ENCODE measurements at places on chromosomes 1 and 21. TPM values are rescaled to one million over a fixed set of nuclear protein-coding genes. Genes with fewer than 3 reads are reported as not detected.
A peak's percentile ranks its signal among the peaks of the same experiment; 100 is the strongest.

SPRR3 gene
- total RNA-seq: 8.7 TPM

DNA sequence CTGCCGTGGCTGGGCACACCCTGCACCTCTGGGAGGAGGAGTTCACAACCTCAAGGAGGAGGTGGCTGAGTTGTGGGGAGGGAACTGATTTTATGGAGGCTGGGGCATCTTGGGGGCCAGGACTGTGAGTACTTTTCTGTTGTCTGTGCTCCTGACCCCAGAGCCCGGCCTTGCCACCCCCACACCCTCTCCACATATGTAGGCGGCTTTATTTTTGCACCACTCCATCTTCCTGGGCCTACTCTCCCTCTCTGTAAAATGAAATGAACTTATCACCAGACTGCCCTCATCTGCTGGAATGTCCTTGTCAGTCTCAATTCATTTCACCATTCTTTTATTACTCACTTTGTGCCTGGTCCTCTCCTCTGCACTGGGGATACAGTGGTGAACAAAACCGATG is 12.8 kb downstream of the FOXD2 start:
- no peak for DNase-seq

TP73 gene
- total RNA-seq: not detected

DNA sequence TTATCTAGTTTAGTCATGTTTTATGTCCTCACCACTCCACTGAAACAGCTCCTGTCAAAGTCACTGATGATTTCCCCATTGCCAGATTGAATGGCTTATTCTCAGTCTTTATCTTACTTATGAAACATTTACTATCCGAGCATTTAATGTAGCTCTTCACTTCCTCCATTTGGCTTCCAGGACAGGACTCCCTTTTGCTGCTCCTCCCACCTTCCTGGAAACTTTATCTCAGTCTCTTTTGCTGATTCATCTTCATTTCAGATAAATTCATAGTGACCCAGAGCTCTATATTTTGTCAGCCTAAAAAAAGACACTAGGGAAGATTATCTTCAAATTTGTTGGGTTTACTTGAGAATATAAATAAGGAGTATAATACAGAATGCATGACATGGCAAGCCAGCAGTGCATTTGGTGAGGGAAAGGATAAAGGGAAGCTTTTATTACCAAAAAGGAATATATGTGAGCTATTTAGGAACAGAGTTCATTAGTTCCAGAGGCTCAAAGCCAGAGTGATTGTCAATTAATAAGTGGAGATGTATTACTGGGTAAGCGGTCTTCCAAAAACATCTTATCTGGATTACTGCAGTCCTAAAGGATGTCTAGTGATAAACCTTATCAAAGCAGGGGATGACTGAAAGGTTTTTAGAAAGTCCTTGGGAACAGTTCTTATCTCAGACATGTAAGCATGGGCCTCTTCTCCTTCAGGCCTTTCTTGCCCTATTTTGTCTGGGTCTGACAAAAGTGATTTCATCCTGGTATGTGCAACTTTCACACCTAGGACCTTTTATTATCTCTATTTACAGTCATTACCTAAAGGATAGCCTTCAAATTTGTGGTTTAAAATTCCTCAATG is 25.6 kb downstream of the IL23R start:
- DNase-seq: peak; percentile 95

- DNase-seq: no peak
Measured at GRCh38 chr1:230185076-230186001, 118.3 kb downstream of the GALNT2 start.

TCP10L gene
- not detected for total RNA-seq

DNA sequence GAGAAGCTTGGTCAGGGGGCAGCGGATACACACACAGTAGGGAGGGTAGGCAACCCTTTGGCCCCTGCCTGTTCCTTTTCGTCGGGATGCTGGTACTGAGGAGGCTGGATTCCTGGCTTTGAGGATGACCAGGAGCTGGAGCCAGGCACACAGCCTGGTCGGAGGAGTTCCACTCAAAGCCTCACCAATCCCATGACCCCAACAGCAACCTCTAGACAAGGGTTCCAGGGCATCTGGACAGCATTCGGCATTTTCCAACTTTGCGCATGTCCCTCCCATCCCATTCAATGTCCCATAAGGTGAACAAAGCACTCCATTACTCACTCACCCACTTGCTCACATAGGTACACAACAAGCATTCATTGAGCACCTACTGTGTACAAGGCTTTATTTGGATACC is 42.6 kb upstream of the HMGB4 start:
- no peak for DNase-seq

Measured in umbilical cord (tissue), 2 donors.